ENCODE measurements at places on chromosomes 4 and X.

DNA sequence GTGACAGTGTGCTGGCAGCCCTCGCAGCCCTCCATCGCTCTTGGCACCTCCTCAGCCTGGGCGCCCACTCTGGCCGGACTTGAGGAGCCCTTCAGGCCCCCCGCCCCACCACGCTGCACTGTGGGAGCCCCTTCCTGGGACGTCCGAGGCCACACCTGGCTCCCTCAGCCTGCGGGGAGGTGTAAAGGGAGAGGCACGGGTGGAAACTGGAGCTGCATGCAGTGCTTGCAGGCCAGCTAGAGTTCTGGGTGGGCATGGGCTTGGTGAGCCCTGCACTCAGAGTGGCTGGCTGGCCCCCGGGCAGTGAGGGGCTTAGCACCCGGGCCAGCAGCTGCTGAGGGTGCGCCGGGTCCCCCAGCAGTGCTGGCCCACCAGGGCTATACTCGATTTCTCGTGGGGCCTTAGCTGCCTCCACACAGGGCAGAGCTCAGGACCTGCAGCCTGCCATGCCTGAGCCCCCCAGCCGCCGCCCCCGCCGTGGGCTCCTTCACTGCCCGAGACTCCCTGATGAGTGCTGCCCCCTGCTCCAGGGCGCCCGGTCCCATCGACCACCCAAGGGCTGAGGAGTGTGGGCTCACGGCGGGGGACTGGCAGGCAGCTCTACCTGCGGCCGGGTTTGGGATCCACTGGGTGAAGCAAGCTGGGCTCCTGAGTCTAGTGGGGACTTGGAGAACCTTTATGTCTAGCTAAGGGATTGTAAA, 1672.7 kb upstream of the PCDH7 start:
- no peak for DNase-seq

DNA sequence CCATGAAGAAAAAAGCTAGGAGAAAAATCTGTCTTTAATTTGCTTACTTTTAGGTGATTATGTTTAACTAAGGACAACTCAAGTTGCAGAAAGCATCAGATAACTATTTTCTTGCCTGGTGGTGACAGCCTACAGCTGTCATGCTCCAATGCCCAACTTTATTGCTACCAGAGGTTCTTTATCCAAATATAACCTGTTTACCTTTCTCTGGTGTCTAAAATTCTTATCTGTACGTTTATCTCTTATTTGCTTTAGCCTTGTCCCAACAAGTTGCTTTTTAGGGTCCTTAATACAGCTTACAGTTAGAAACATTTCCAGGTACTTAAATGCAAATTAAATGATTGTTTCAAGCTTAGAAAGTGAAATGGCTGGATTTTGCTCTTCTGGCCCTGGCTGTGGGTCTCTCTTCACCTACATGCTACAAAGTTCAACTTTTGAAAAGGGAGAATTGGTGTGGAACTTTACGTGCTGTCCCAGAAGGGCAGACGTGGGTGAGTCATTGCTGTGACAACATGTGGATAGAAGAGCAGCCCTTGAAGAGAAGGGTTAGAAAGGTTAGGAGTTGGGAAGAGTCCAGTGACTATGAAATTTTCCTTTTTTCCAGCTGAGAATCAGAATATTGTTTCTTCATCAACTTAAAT, 60.7 kb downstream of the HPGD start:
- no peak for DNase-seq

DNA sequence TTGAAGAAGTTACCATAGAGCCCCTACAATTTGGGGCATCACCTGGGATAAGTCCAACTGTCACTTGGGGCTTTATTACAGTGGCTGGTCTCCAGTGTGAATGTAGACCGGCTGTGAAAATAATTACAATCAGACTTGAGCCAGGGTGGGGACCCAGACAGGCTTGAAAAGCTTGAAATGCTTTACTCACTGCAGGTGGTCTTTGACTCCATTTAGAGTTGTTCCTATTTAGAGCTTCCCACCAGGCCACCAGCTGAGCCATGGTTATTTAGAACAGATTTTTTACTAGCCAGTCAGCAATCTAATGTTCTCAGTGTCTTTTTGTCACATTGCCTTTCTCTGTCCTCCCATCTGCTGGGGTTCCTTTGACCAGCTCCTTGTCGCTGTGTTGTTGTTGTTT, 5.7 kb downstream of the ARHGAP10 start:
- no peak for DNase-seq

GRCh38 chr4:47704693-47705325, 133.1 kb downstream of the CORIN start:
- no peak for DNase-seq

DNA sequence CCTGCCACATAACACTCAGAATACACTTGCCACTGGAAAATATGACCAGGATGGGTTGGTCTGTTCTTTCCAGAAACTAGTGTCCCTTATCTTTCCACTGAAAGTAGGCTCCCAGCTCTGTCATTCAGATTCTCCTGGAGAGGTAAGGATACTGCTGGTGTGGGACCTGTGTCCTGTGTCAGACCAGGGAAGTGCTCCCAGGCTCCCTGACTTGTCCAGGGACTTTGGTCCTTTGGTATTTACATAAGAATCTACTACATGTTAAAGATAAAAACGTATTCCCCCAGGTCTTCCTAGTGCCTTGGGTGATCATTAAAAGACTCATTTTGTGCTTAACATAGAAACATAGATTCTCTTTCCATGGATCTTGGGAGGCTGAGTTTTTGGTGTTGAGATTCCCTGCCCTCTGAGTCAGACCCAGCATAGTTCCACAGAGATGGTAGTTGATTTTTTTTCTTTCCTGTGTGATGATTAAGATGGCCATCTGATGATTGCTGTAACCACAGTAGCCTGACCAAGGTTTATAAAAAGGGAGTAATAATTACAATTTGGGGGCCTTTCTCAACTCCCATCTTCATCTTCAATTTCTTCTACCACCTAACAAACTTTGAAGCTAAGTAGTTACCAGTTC, 159.8 kb upstream of the JADE1 start:
- DNase-seq = no peak

GRCh38 chr4:123233136-123233768, 163.3 kb upstream of the SPRY1 start:
- DNase-seq = no peak

DNA sequence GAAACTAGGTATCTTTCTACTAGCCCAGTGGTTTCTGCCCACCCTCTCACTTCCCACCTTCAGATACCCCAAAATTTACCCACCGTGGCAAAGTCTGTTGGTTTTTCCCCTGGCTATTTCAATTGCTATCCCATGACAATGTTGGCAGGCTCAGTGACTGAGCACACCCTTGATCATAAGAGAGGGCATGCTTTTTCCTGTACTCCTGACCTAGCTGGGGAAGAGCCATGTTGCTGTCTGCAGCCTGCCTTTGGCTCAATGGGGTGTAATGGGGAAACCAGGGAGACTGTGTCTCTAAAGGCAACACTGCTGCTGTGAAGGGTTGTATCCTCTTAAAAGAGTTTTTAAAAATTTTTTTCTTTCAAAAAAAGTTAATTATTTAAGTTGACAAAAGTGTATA, 90.4 kb upstream of the CITED1 start:
- DNase-seq = no peak

GRCh38 chr4:31415629-31416028, 695.5 kb downstream of the PCDH7 start:
- no peak for DNase-seq

DNA sequence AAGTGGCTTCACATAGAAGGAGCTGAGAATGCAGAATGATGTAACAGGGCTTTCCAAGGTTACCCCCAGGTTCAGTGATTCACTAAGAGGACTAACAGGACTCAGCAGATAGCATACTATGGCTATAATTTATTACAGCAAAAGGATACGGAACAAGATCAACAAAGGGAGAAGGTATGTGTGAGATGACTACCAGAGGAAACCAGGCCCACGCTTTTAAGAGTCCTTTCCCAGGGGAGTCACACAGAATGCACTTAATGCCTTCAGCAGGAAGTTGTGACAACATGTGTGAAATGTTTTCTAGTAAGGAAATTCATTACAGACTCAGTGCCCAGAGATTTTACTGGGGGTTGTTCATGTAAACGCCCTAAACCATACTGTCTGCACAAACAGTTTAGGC, 373.6 kb upstream of the MAGEB2 start:
- DNase-seq = no peak

- DNase-seq = no peak
Observed at GRCh38 chr4:5370286-5370685, 319.0 kb downstream of the STK32B start.

- no peak for DNase-seq
Observed at GRCh38 chr4:120659616-120660170, 262.8 kb downstream of the PRDM5 start.

DNA sequence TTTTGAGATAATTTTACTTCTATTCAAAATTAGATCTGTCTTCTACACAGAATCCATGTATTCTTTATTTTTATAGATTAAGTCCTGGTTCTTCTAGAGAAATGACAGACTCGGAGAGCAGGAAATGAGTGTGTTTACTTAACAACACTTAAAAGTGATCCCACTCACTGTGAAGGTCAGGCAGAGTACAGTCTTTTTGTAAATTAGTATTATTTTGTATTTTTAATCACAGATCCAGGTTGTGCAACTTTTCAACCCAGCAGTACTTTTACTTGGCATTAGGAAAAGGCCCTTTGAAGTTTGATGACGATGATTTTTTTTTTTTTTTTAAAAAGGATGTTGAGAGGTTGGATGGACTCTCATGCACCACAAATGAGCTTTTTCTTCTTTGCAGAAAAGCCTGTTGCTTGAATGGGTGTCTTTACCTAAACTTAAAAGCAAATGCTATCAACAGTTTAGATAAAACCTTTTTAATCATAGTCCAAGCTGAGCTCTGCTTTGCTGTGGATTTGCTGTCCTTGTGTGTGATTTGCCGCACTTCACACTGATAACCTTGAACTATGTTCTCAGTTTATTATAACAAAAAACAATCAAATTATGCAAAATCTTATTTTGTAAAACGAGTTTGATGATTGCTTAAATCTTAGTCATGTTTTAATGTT, 114.1 kb downstream of the MXRA5 start:
- DNase-seq = no peak

DNA sequence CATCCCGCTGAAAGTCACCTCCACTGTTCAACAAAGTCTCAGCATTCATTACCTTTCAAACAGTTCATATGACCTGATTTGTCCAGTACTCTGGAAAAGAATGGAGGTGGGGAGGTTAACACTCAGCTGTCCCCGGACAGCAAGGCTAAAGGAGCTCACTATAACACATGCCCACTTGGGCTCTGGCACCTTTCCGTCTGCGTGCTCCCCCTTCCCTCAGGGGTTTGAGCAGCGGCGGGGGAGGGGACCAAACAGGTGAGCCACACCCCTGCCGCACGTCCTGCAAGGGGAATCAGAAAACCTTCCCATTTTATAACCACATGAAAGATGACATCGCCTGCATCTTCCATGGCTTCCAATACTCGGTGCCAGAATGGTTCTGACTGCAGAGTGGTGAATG, 39.9 kb upstream of the NFXL1 start:
- no peak for DNase-seq
